ENCODE measurements at places on chromosomes 1 and 21.

- no peak for DNase-seq
Measured at GRCh38 chr1:77085109-77085508, 134.1 kb downstream of the PIGK start.

- DNase-seq = no peak
Measured at GRCh38 chr1:54564312-54565112, 16.5 kb downstream of the ACOT11 start.

DNA sequence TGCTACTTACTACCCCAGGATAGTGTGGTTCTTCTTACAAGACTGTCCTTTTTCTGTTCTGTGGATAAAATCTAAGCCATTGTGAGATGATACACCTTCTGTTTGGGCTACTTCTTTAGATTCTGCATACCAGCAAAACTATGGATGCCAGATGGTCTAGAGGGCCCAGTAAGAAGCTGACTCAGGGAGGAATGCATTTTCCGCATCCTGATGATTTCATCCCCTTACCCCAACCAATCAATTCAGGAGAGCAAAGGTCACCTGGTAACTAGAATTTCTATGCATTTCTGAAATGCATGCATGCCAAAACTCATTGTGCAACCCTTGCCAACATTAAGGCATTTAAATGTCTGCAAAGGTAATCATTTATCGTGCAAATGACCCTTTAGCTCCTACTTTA, 285.7 kb upstream of the ZP4 start:
- no peak for DNase-seq

GRCh38 chr1:27357281-27358037, 9.3 kb downstream of the MAP3K6 start:
- DNase-seq = peak; percentile 74

DNA sequence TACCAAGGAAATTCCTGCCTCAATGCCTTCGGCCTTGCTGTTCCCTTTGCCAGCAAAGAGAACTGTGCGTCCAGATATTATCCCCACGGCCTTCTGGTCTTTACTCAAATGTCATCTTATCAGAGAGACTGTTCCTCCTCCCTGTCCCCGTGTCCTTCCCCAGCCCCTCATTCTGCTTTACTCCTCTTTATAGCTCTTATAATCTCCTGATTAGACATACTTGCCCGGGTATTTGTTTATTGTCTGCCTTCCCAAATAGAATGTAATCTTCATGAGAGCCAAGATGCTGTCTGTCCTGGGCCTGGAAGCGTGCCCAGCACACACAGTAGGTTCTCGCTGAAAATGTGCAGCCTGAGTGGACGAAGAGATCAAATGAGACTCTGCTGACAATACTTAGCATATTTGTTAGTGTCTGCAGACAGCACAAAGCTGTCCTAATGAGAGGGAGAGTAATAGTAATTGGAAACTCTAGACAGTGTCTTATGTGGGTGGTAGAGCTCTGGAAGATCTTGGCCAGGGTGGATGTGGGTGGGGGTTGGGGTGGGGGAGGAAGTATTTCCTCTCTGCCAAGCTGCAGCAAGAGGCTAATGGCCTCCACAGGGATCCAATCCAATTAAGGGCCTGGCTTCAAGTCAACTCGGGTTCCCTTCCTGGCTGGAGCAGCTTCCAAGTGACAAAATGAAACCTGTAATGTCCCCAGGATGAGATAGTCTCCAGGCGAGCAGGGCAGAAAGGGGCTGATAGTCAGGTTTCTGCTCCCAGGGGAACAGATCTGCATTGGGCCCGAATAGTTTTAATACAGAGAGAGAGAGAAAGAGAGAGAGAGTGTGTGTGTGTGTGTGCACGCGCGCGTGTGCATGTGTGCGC, 9.5 kb upstream of the CLIC4 start:
- no peak for DNase-seq

- no peak for DNase-seq
Measured at GRCh38 chr1:178121883-178122282, 28.0 kb downstream of the RASAL2 start.

GRCh38 chr21:15058854-15059263, 5.9 kb downstream of the NRIP1 start:
- DNase-seq = no peak

DNA sequence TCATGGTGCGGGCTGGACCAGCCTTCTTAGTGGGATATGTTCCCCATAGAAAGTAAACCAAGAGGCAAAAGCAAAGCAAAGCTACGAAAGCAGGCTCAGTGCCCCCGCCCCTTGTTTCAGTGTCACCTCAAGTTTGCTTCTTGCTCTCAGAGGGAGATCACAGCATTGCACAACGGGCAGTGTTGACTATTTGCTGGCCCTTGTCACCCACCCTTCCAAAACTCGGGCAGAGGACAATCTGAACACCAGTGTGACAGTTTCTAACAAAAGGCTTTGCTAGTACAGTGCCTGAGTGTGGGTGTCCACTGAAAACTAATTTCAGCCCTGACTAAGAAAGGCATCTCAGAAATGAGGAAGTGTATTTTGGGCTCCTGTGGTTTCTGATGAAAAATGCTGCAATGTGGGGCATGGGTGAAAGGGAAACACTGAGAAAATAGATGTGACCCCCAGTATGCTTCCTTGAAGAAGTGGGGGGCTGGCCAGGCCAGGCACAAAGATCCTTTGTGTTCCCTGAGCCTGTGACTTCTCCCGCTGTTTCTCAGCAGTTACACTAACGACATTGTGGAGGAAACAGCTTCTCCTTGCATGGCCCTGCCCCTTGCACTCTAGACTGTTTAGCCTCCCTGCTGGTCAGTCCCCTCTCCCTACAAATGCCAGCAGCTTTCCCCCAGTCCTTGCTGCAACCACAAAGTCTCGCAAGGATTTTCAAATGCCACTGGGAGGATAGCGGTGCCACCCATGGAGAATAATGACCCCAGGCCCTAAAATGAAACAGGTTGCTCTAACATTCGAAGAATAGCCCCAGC, 33.3 kb upstream of the KCNE1 start:
- no peak for DNase-seq

GRCh38 chr1:159958719-159959380, 4.8 kb upstream of the SLAMF9 start:
- DNase-seq = no peak

- DNase-seq = no peak
Measured at GRCh38 chr1:59427155-59427554, 130.3 kb downstream of the FGGY start.

GRCh38 chr1:43835082-43836021, 98.2 kb upstream of the ARTN start:
- no peak for DNase-seq

DNA sequence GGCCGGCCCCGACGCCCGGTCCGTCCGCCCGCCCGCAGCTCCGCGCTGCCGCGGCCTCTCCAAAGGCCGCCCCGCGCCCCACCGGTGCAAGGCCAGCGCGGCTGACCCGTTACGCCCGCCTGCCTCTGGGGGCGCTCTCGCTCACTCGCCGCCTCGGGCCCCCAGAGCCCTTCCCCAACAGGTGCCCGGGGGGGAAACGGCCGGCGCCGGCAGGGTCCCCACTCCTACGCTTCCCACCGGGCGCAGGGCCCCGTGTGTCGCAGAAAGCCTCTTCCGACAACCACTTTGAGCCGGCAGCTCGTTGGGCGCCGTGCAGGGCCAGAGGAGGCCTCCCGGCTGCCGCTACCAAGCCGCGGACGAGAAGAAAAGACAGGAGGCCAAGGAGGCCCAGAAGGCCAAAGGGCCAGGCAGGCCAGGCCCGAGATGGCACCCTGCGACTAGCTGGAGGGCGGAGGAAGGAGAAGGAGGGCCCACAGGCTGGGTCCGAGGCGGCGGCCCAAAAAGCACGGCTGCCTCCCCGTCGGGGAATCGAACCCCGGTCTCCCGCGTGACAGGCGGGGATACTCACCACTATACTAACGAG, 64.9 kb upstream of the FCGR2A start:
- DNase-seq = peak; percentile 24

DNA sequence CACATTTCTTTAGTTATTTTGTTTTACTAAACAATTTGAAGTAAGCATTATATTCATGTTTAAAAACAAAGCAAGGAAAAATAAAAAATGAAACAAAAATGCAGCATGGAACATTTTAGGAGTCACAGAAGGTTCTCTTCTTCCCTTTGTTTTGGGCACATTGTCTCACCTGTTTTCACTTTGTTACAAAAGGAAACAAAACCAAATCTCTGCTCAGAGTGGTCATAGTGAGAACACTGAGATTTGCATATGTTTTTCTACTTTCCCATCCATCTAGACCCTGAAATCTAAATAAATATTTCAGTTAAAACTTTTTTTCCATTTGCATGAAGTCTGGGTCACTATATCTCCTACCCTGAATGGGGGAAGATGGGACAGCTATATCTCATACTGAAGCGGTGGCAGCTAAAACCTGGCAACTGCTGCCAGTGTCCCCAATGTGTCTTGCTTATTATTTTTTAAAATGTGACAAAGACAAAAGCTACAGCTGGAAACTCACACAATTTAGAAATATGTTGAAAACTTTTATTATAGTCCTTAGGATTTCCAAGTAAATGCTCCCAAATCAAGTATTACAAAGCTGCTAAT, 3.5 kb downstream of the EXOC8 start:
- DNase-seq = no peak

GRCh38 chr1:12220890-12221289, 8.9 kb upstream of the VPS13D start:
- no peak for DNase-seq
